ENCODE measurements at places on chromosomes 16 and 17.

- no peak for DNase-seq
Observed at GRCh38 chr16:19138601-19139000, 24.8 kb downstream of the ITPRIPL2 start.

GRCh38 chr17:78122216-78122930 is 6.2 kb downstream of the TMC6 start:
- DNase-seq, result no peak

DNA sequence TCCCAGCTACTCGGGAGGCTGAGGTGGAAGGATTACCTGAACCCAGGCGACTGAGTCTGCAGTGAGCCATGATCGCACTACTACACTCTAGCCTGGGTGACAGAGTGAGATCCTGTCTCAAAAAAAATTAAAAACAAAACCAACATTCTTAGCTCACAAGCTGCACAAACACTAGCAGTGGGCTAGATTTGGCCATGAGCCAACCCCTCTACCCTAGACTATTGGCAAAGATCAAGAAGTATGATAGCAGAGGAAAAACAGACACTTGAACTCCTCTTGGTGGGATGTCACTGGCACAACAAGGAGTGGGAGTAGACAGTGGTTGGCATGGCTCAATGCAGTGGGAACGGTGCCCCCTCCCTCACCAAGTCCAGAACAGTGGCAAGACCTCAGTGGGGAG is 19.6 kb upstream of the RIPOR1 start:
- no peak for DNase-seq

DNA sequence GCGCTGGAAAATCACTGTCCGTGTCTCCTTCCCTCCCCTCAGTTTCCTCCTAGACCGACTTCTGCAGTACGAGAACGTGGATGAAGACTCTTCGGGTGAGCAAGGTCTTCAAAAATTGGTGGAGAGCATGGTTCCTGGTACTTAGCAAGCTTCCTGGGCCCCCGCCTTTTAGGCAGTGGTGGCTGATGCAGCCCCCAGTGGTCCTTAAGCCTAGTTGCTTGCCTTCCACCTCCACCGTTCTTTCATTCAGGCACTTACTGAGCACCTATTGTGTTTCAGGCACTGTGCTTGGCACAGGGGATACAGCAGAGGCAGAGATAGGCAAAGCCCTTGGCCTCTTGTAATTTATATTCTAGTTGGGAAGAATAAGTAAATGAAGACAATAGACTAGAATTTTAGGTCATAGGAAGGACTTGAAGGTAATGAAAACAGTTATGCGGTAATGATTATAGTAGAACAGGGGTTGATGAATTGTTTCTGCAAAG is 767 bp downstream of the INO80E start:
- DNase-seq, result no peak

- no peak for DNase-seq
Observed at GRCh38 chr17:81139428-81139827, 25.9 kb upstream of the PVALEF start.

GRCh38 chr17:75044716-75045115 is 2.1 kb downstream of the ATP5PD start:
- no peak for DNase-seq

All from stimulated activated CD8-positive, alpha-beta memory T cell treated with anti-CD3 and anti-CD28 coated beads, Interleukin-15, amount 100 ng/mL, for 1 hour (primary cell).